ENCODE measurements at places on chromosomes 16 and 17.

DNA sequence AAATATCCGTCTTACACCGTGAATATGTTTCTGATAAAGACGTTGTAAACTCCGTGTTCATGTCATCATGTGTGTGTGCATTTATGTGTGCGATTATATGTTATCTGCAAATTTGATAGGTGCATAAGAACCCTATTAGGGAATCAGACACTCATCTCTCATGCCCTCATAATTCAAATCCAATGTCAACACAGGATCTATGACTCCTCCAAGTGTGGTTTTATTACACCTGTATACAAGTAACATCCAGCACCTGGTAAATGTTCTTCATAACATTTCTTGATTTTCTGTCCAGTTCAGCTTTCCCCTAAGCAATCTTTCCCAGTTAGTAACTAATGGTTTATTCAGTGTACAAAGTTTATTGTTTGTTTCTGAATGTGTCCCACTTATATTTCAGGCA lies 681.9 kb downstream of the CDH11 start:
- DNase-seq = no peak

- DNase-seq = no peak
Measured at GRCh38 chr16:78648517-78648916, 549.1 kb downstream of the WWOX start.

DNA sequence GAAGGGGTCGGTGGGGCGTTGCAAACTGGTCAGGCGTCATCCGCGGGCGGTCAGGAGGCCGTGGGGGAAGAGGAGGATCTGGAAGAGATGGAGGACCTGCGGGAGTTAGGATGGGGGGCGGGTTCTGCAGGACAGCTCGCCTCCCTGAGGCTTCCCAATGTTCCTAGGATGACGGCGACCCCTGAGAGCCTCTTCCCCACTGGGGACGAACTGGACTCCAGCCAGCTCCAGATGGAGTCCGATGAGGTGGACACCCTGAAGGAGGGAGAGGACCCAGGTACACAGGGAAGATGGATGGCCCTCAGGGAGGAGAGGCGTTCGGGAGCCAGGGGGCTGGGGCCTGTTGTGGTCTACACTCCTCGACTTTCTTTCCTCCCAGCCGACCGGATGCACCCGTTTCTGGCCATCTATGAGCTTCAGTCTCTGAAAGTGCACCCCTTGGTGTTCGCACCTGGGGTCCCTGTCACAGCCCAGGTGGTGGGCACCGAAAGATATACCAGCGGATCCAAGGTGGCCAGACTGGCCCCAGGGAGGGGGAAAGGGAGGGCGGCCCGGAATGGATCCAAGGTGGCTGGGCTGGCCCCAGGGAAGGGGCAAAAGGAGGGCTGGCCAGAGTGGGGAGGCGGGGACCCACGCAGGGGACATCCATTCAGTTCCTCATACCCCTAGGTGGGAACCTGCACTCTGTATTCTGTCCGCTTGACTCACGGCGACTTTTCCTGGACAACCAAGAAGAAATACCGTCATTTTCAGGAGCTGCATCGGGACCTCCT lies 839 bp downstream of the PLD2 start:
- DNase-seq = no peak

DNA sequence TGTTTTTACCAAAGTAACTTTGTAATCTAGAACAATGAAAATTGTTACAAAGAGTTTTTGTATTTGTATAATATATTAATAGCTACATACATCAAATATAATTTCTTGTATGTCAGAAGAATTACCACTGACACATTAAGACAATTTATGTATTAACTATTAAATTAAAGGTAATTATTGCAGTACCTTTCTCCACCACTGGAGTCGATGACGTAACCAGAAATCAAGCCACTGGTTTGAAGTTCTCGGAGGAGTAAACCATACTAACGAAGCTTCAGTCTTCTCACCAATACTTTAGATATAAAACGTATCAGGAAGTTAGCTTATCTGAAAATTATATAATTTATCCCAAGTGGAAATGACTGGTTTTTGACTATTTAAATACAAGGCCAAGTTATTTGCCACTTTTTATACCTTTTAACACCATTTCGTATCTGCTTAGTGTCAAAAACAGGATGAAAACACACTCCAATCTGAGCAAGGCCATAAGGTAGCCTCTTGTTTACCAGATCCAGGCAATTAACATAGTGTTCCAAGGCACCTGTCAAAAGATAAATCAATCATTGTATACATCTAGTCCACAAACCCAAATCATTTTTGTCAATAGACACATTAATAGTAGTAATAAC lies 4.3 kb downstream of the POLG2 start:
- DNase-seq = no peak

- no peak for DNase-seq
Measured at GRCh38 chr16:4381935-4382794, 10.5 kb downstream of the VASN start.

- DNase-seq = no peak
Measured at GRCh38 chr16:72841506-72841905, 206.4 kb downstream of the ZFHX3 start.

- DNase-seq = no peak
Measured at GRCh38 chr17:75430159-75430974, 24.9 kb upstream of the GRB2 start.

DNA sequence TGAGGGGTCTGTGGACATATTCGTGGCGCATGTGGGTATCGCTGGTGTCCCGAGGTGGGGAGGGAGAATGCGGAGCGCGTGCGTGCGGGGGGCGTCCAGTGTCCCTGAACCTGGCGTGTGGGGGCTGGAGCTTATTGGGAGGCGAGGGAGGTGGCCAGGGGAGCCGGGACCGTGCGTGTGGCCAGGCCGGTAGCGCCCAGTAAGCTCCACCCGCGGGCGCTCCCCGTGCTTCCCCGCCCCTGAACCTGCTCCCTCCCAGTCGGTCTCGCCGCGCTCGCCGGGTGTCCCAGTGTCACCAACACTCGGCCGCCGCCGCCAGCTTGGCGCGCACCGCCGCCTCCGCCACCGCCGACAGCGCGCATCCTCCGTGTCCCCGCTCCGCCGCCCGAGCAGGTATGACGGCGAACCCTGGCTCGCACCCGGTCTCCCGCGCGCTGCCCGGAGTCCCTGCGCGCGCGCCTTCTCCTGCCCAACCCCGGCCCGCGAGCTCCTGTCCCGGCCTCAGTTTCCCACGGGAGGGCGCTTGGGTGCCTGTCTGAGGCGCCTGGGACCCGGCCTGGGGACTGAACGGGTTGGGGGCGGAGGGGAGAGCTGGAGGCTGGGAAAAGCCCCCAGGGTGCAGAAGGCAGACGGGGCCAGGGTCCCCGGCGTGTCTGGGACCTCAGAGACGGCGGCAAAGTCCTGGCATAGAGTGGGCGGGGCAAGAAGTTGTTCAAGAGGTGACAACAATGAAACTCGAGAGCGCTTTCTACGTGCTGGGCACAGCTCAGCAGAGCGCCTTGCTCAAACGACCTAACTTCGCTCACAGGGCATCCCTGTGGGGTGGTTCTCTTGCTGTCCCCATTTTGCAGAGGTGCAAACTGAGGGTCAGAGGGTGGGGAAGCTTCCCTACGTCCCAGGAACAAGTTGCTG lies at the start of gene SCNN1B:
Gene SCNN1B (plus strand): TSS at position 258 of the 912 bp plus-strand sequence. CDS start 46,298 bp downstream, outside the sequence.
- no peak for DNase-seq

DNA sequence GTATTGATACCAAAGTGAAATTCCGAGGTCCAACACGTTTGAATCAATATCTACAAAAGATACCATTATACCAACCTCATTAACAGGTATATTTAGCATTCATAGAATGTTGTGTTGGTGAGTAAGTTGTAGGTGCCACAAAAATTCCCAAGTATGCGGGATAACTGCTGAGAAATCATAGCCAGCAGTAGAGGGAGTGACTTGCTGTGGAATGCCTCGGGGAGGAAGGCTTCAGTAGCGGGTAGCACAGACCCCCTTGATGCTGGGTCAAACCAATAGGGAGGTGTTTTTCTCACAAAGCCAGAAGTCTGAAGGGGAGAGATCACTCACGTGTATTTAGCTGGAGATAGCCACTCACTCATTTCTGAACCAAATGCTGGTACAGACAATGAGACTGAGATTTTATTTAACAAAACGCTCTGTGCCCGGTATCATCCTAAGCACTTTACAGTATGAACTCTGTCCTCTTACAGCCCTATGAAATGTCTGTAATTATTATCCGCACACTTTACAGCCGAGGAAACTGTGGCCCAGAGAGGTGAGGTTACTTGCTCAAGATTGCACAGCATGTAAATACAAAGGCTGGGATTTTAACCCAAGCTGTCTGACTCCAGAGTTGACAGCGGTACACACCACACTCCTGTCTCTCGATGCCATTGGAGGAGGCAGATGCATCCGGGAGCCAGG lies 23.1 kb downstream of the HSBP1 start:
- no peak for DNase-seq

GRCh38 chr16:65114527-65114926 lies 7.3 kb downstream of the CDH11 start:
- no peak for DNase-seq

DNA sequence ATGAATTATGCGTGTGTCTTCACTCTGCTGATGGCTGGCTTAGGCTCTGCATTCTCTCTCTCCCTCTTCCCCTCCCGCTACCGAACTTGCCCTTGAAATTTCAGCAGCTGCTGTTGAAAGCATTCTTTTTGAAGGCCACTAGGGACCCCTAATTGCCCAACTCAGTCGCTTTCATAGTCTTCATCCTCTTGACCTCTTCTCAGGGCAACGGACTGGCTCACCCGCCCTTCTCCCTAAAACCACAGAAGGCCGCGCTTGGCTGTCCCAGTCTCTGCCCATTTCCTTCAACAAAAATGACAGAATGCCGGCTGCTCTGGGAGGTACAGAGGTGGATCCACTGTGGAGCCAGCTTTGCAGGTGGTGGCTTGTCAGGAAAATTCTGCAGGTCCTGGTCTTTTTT lies 21.0 kb upstream of the FMNL1 start:
- DNase-seq = no peak

DNA sequence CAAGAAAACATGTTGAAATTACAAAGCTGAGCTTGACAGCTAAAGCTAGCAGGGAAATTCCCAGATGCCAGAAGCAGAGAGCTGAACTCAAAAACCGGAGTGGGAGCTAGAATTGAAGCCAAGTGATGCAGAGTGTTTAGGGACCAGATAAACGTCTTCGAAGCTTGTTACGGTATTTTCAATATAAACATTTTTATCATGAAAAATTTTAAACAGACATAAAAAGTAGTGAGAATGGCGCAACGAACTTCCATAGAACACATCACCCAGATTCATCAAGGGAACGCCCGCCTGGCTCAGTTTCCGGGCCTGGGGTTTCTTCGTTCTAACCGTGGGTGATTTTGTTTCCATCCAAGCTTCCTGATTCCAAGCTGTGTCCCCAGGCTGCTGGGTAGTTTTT lies 18.1 kb downstream of the SPNS2 start:
- no peak for DNase-seq

DNA sequence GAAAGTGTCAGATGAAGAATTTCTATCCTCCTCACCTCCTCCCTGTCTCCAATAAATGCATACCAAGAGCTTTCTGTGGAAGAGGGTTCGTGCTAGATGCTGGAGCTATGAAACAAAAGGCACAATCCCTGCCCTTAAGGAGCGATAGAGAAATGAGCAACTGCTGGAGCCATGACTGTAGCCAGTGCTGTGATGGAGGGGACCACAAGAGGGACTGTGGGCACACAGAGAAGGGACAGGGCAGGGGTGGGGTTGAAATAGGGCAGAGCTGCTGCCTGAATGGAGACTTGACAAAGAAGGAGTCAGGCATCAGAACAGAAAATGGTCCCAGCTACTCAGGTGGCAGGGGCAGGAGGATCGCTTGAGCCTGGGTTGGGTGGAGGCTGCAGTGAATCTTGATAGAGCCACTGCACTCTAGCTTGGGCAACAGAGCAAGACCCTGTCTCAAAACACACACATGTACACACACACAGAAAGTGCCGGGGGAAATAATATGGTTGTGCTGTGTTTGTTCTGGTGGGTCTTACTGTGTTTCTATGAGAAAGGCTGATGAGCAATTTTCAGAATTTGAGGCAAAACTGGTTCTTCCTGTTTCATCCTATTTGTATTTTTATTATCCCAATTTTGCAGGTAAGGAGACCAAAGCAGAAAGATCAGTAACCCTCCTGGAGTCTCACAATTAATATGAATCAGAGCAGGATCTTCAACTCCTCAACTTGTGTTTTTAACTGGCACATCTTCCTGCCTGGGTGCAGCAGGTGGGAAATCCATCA lies 16.5 kb downstream of the TMEM98 start:
- no peak for DNase-seq

DNA sequence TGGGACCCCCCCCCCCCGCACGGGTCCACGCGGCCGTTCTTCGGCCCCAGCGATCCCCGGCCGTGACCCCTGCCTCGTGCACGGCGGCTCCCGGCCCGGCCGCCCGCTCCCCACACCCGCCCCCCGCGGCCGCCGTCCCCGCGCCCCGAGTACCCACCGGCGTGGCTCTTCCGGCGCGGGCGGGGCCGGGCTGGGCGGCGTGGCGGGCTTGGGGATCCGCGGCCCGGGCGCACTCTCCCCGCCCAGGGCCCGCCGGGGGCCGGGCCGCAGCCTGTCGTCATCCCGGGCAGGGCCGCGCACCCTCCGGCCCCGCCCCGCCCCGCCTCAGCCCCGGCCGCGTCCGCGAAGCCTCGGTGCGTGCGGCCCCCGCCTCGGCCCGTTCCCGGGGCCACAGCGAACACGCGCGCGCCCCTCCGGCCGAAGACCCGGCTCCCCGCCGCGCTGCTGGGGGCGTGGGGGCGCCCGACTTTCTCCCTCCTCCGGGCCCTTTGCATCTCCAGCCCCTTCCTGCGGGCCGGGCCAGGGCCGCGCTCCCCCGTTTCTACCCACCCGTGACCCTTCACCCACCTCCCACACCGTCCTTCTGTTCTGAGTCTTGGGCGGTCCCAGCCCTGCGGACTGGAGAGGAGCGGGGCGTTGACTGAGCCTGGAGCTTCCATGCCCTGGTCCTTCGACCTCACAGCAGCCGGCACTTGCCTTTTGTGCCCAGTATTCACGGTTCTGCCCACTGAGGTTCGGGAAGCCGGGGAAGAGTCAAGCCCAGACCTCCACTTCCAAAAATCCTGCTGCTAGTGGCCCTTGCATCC lies 840 bp downstream of the MYO1C start:
- DNase-seq = no peak

DNA sequence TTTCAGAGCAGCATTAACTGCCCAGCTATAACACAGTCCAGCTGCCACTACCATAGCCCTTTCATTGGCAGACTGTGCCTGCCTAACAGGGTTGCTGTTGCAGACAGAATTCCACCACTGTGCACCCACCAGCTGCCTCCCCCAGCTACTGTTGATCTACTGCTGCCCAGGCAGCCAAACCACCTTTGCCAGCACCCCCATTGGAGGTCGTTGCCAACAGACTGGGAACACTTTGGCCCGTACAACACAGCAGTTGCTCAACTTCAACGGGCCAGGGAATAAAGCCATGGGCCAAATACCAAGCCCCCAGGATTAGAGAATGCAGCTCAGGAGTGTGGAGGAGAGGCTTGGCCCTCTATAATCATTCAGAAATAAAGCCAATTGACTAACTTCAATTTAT lies 473.6 kb downstream of the CDH11 start:
- no peak for DNase-seq

- no peak for DNase-seq
Measured at GRCh38 chr17:62871291-62871690, 63.2 kb upstream of the MARCHF10 start.

DNA sequence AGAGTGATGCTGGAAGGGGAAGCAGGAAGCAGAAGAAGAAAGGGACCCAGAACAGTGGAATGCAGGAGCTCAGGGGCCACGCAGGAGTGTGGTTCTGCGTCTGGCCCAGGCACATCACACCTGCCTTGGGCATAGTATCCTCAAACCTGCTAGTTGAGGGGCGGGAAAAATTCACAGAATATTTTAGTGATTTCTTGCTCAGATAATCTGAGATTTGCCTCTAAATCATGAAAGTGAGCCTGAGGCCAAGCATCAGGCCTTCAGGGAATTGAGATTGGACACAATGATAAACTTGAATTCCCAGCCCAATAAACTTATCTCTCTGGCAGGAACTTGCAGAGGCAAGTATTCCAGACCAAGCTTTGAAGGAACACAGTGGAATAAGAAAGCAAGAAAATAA lies 48.5 kb upstream of the CCL2 start:
- DNase-seq = no peak
